ENCODE measurements at places on chromosomes 4 and X. TPM values are rescaled to one million over a fixed set of nuclear protein-coding genes. Genes with fewer than 3 reads are reported as not detected.

- ATAC-seq: no peak
Measured at GRCh38 chrX:74249963-74250362, 54.0 kb upstream of the ZCCHC13 start.

DNA sequence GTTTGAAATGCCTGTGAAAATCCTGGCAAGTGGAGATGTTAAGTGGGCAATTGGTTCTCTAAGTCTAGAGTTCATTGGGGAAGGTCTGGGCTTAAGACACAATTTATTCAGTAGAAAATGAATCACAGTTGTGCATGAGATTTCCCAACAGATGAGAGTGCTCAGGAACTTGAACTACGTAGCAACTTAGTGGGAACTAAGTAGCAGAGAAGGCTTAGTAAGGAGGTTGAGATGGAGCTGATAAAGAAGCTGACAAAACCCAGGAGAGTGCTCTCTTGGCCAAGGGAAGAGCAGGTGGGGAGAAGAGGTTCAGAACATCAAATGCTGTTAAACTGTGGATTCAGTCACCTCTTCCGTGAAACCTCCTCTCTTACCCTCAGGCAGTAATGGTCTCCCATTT is 33.0 kb downstream of the AFF1 start:
- ATAC-seq: no peak

DNA sequence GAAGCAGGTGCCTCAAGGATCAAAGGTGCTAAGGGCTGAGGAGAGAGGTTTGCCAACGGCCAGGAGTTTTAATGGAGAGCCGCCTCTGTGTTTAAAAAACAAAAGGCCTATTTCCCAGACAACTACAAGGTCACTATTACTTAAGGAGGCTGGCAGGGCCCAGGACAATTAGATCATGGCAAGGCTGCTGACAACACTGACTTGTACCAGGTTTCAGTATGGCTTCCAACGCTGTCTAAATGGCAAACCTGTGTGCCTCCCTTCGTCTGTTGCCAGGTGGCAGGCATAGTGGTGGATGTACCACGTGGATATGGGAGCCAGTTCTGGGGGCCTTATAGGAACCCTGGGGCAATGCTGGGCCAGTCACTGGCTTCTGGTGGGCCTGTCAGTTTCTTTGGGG is 41.0 kb downstream of the NSG1 start:
- no peak for ATAC-seq

DNA sequence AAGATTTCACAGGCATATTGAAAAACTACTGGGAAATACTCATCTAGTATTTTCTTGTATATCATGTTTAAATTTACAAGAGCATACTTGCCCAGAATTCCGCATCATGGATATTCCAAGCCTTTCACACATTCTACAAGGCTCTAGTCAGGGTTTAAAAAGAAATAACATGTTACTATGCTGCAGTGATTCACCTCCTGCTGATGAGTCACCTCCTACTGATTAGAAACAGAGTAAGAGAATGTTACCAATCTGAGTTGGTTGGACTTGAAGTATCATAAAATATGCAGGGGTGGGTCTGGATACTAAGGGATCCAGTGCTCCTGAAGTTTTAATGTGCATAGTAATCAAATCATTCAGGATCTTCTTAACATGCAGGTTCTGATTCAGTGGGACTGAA is 192.0 kb upstream of the ANK2 start:
- peak; percentile 96 for ATAC-seq

DNA sequence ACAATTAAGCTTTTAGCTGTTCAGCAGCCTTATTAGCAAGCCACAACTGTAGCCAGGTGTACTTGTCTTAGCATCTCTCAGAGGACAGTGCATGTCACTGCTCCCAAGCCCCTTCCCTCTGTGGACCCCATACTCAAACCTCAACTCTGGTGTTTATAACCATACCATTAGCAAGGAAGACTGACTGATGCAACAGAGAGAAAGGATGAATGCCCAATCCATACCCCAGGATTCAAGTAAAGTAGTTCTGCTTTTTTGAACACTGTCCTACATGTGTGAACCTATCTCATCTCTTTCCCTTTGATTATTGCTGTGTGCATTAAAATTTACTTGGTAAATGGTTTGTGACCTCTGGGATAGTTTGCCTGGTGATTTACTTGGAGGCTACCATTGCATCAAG is 22.8 kb upstream of the CYBB start:
- no peak for ATAC-seq

DNA sequence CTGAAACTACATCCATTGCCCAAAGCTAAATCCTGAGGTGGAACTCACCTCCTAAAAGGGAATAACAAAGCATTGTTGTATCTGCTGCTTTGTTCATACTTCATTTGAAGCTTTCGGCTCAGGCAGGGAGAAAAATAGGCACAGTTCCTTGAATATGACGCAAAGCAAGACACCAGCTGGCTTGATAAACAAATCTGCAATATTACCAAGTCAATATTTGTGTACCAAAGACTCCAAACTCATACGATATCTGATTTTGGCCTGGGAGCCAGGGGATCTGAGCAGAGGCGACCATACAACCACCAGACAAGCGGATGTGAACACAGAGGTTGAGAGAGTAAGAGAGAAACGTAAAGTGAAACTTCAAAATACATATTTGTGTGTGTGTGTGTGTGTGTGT is 34.8 kb upstream of the RAP1GDS1 start:
- no peak for ATAC-seq

- no peak for ATAC-seq
Measured at GRCh38 chr4:176902710-176903323, 110.1 kb upstream of the VEGFC start.

GRCh38 chrX:47743504-47743903 is 84.5 kb upstream of the UXT start:
- ATAC-seq: no peak

- no peak for ATAC-seq
Measured at GRCh38 chr4:63777601-63778000, 631.6 kb downstream of the TECRL start.

DNA sequence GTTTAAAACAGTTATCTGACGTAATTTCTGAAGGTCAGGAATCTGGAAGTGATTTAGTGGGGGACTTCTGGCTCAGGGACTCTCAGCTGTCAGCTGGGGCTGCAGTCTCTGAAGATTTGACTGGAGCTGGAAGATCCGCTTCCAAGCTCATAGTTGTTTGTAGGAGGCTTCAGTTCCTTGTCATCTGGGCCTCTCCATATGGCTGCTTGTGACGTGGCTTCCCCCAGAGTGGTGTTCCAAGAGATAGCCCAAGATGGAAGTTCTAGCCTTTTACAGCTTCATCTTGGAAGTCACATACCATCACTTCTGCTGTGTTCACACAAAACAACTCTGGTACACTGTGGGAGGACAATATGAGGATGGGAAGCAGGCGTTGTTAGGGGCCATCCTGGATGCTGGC is 2.1 kb downstream of the MPC1L start:
- no peak for ATAC-seq

DNA sequence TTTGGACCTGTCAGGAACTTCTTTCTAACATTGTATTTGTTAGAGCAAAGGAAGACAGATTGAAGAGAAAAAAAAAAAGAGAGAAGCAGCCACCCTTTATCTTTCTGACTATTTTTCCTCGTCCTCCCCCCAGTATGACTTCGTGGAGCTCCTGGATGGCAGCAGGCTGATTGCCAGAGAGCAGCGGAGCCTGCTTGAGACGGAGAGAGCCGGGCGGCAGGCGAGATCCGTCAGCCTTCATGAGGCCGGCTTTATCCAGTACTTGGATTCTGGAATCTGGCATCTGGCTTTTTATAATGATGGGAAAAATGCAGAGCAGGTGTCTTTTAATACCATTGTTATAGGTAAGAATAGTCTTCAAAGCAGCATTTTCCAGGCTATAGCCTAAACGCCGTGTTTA is 237.7 kb downstream of the DCTD start:
- no peak for ATAC-seq

GRCh38 chrX:86149119-86149518 is 868 bp downstream of the DACH2 start:
- ATAC-seq: no peak

GRCh38 chrX:66042307-66043077 is 2.6 kb upstream of the VSIG4 start:
- ATAC-seq: no peak

DNA sequence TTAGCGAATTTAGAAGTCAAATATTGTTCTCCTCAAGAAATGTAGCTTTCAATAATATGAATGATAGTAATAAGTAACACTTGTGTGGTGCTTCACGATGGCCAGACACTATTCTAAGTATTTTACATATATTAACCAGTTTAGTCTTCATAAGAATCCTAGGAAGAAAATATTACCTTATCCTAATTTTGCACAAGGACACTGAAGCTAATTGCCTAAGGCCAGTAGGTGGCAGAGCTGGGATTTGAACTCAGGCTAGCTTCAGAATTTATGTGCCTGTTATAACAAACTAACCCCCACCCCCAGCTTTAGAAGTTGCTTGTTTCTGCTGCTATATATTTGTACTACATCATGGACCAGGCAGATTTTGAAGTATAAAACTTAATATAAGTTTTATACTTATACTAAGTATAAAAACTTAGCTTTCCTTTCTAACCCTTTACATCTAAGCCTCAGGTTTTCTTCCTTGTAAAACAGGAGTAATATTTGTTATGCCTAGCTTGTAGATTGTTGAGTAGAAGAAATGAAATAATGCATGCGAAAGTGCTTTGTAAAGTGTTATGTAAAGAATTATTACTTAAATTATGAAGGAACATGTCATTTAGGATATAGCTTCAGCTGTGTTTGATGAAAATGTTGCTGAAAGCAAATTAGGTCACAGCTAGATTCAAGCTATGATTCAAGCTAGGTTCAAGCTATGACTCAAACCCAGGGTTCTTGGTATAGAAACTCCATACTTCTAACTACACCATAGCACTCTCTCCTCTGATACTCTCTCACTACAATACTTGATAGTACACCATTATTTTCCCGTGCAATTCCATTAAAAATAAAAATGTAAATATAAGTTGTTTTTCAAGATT is 4.2 kb upstream of the CDS1 start:
- no peak for ATAC-seq

DNA sequence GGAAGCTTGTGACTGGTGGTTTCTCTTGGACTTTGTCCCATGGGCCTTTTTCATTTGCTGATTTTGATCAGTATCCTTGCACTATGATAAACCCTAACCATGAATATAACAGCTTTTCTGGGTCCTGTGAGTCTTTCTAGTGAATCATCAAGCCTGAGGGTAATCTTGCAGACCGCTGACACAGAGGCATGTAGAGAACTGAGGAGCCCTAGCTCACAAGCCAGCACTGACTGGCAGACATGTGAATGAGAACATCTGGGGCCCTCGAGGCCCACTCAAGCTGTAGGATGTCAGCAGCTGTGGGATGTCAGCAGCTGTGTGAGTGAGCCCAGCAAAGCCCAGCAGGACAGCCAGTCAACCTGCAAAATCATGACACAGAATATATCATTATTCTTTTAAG is 36.7 kb downstream of the HMGB3 start:
- no peak for ATAC-seq

Gene CXCL8
- 3.2 TPM for total RNA-seq
